DMS79 treated with DMSO at 0.1 percent for 48 hours (cell line): ENCODE measurements at places on chromosomes 12 and 14.
A peak's percentile ranks its signal among the peaks of the same experiment; 100 is the strongest.

DNA sequence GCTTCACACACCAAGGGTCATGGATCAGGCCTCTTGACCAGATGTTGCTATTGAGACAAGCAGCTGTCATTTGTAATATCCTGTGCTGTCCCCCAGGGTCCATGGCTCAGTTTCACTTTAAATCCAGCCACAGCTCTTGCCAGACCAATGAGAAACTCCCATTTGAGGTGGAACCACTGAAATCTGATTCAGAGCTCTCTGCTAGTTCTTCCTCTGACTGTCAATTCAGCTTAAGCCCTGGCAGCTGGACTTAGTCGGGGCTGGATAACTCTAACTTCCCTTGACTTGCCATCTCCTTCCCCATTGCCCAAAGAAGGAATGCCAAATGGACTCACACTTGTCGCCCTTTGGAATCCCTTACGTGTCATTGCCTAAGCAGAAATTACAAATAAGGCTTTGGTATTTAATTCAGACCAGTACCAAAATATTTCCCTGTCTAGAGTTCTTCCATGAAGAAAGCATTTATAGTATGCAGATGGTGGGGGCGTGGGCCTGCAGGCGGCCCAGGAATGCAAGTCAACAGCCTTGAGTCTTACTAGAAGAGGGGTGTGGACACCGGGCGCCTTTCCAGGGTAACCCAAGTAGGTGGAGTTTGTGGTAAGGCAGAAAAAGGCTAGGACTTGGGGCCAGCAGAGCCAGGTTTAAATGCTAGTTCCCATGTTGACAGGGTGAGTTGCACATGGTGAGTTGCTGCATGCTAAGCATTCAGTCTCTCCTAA is 96.9 kb upstream of the TMPO start:
- DNase-seq, result peak; percentile 15

DNA sequence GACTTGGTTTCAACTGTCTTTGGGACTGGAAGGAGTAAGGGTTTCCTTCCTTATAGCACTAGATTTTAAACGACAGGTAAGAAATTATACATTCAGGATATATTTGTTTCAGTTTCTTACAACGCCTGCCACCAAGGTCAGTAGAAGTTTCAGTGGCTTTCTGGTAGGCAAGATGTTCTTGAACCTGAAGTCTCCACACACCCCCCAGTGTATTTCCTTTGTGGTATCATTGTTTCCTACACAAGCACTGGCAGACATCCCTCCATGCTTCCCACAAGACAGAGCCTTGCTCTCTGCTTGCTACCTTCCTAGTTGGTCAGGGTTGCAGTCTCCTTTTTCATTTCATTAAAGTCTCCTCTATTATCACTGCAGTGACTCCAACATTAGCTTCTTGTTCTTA is 283.1 kb downstream of the FLRT2 start:
- no peak for DNase-seq

DNA sequence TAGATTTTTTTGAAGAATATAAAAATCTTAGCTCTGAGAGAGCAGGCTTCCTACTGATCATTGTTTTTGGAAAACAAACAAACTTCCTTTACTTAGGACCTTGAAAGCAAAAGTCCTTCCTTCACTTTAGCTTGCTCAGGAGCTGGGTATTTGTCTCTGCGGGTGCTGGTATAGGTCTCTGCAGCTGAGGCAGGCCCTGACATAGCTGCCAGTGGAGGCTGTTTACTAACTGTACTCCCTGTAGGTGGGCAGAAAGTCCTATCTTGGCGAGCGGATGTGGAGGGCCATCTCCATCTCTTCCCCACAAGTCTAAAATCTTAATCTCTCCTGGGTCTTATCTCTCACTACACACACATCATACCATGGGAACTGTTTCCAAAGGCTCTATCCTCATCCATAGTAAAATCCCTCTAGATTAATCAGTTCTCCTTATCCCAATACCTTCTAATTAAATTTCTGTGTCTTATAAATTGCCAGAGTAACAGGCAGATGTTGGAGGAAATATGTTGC is 4.1 kb upstream of the MIA2 start:
- no peak for DNase-seq

DNA sequence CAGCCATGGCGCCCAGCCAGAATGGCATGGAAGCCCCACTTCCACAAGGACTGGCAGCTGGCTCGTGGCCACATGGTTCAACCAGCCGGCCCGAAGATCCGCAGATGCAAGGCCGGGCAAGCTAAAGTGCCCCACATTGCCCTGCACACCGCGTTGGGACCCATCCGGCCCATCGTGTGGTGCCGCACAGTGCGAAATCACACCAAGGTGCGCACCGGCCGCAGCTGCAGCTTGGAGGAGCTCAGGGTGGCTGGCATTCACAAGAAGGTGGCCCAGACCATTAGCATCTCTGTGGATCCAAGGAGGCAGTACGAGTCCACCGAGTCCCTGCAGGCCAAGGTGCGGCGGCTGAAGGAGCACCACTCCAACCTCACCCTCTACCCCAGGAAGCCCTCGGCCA is 15.9 kb downstream of the CDC42BPB start:
- DNase-seq, result no peak

GRCh38 chr12:51907856-51908425 is 637 bp downstream of the ACVRL1 start:
- DNase-seq, result no peak

GRCh38 chr14:98940693-98941437 is 331.1 kb downstream of the BCL11B start:
- no peak for DNase-seq

DNA sequence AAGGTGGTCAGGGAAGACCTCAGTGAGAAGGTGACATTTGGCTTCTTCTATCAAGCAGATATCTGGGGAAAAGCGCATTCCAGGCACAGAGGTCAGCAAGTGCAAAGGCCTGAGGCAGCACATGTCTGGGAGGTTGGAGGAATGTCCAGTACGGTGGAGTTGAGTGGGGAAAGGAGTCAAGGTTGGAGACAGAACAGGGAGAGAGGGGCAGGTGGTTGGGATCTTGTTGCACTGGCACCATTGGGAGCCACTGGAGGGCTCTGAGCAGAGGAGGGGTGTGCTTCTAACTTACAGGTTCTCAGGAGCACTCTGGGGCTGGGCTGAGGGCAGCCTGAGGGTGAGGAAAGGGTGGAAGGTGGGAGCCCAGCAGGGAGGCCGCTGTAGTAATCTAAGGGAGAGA is 52.1 kb downstream of the EID3 start:
- no peak for DNase-seq

DNA sequence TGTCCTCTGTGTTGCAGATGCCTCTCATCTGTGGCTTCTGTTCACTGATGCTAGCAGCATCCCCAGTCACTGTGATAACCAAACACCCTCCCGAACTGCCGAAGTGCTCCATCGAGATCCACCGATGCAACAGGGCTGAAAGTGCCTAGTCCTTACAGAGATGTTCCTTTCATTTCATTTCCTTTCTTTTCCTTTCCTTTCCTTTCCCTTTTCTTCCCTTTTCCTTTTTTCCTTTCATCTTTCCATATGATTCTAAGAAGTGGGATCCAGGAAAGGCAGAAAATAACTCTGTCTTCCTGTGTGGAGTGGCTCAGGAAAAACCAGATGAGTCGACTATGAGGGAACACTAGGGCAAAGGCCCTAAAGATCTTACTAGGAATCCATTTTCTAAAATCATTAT is 26.7 kb downstream of the FGF6 start:
- DNase-seq, result no peak

GRCh38 chr14:98165976-98166375 is 1106.0 kb downstream of the BCL11B start:
- no peak for DNase-seq

GRCh38 chr12:58916161-58916621 is 4.1 kb downstream of the LRIG3 start:
- DNase-seq, result no peak

DNA sequence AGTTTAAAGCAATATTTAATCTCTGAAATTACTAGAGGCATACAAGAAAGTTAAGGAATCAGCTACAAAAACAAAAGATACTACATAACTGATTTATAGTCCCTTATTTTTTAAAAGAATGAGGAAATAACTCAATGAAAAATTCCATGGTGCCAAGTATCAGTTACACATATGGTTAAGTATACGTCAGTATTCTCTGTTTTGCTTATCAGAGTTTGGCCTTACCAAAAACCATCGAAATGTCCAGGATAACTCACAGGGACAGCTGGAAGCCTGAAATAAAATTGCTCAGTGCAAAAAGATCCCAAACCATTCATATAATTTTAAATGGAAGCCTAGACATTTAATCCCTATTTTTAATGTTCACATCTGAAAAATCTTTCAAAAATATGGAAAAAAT is 3.6 kb downstream of the CFL2 start:
- no peak for DNase-seq

GRCh38 chr12:103801709-103802585 is 39.1 kb downstream of the NT5DC3 start:
- DNase-seq, result no peak

GRCh38 chr14:66939409-66939808 is 249.8 kb upstream of the GARIN2 start:
- DNase-seq, result no peak

- no peak for DNase-seq
Observed at GRCh38 chr12:121232977-121233627, 23.2 kb downstream of the P2RX4 start.

DNA sequence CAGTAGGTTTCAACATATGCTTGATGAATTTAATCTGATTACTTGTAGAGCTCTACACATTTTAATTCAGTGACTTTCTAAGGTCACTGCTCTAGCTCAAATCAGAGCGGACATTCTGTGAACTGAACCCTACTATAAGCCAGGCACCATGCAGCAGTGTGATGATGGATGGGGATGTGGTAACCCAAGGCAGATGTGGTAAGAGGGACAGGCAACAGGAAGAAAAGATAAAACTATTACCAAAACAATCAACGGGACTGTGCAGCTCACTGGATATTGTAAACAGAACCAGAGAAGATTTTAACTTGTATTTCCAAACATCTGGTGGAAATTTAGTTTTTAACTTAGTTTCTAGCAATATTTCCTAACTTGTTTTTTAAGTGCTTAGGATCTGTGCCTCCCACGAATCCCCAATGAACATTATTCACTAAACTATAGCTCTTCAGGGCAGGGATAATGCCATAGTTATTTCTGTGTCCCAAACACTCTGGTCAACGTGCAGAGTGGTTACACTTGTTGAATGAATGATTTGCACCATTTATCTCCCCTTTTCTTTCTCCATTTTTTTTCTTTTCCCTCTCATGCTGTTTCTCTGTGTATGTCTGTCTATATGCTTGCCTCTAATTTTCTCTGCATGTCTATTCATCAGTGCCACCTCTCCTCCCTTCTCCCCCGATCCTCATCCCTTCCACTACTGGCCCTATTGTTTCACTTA is 3.0 kb downstream of the ERO1A start:
- no peak for DNase-seq

DNA sequence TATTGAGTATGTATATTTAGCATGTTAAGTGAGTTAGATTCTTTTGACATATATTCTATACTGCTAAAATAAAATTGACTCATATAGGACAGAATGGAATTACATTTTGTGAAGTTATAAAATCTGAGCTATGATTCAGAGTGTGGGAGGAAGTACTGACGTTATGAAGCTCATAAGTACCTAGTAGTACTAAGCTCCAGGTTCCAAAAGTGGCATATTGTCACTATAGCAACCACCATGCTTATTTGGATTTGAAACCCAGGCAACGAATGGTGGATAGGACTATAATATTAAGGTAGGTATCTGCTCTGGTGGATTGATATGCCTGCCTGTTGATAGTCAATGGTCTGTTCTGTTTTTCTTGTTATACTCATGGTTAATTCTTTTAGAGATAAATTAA is 2.2 kb upstream of the FBXO33 start:
- DNase-seq, result no peak

- DNase-seq, result no peak
Observed at GRCh38 chr12:52137746-52138145, 54.1 kb downstream of the KRT80 start.

DNA sequence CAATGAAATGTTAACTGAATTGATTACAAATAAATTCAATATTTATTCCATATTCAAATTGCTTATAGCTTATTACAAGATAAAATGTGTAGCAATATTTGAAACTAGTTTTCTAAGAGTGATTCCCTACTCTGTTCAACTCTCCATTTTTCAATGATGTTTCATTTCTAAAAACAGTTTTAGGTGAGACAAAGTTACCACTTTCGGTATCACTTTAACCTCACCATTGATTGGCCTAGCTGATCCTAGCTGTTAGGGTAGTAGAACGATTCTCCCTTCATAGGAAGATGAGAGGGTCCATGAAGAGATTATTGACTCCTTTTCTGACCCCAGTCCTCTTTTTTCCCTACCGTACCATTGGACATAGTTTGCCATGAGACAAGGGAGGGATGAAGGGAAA is 373.3 kb downstream of the PRKD1 start:
- no peak for DNase-seq

DNA sequence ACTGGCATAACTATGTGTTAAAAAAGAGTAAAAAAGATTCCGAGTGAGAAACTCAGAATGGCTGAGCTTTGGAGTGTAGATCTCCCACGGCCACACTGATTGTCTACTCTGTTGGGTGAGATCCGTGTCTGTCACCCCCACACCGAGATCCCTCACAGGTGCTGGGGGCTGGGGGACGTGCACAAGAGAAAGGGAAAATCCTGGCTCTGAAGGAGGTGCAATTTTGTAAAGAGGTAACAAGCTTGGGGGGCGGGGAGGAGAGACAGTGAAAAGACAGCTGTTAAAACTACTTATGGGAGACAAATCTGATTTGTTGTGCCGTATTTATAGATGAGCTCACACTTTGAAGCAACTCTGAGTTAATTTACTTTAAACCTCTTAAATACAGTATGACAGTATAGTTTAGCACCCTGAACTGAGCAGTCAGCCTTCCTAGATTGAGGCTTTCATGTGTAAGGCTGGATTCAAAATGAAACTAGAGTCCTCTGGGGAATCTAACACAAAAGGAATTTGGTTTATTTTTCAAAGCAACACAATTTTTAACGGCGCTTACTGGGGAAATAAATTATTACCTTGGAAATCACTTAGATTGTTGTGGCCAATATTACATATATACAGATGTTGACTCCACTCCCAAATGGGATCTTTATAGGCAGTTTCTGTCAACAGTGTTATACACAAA is 167.4 kb upstream of the RGS6 start:
- DNase-seq, result no peak

- no peak for DNase-seq
Observed at GRCh38 chr14:103149351-103150237, 26.3 kb downstream of the TNFAIP2 start.

- no peak for DNase-seq
Observed at GRCh38 chr12:108516511-108517275, 1.6 kb downstream of the FICD start.

- DNase-seq, result no peak
Observed at GRCh38 chr14:77988970-77989369, 181.2 kb upstream of the NRXN3 start.

DNA sequence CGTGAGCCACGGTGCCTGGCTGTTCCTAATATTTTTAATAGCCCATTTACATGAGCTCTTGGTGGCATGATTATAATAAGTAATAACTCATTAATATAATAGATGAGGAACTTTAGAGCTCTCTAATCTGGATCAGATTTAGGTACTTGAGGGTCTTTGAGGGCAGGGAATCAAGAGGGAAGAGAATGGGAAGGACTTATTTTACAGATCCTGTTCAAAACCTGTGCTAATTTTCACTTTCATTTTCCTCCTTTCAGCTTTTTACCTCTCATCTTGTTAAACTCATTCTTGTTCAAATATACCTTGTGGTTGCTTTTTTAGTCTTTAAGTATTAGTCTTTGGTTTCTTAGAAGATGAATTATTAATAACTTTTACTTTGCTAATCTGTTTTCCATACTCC is 5.6 kb downstream of the NECAP1 start:
- no peak for DNase-seq

GRCh38 chr14:93219103-93219726 is 12.2 kb downstream of the UBR7 start:
- peak; percentile 48 for DNase-seq

GRCh38 chr12:122473543-122474323 is 27.0 kb downstream of the ZCCHC8 start:
- no peak for DNase-seq

GRCh38 chr12:50050410-50051098 is 6.8 kb upstream of the ASIC1 start:
- no peak for DNase-seq
